Stimulated activated CD4-positive, alpha-beta T cell treated with anti-CD3 and anti-CD28 coated beads, Interleukin-4, amount 100 ng/mL, for 24 hours (primary cell): ENCODE measurements at places on chromosomes 16 and 17.

- no peak for DNase-seq
These were observed 157.5 kb upstream of the SOX9 start for GRCh38 chr17:71963351-71963750.

- DNase-seq: no peak
These were observed 240 bp downstream of the WBP2 start for GRCh38 chr17:75854881-75855309.

DNA sequence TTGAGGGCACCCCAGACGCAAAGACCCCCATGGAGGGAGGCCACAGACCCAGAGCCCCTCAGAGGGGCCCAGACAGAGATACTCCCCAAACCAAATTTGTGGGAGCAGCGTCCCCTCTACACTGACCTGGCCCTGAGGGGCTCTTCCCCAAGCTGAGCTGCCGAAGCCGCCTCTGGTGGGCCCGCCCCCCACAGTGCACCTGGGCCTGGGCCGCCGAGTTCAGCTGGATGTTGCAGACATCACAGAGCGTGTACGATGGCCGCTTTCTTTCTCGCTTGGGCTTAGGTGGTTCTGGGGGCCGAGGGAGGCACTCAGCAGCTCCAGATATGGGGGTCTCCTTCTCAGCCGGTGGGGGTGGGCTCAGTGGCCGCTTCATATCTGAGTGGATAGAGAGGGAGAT, 12.3 kb upstream of the C17orf113 start:
- DNase-seq: no peak

GRCh38 chr16:67146523-67147357, 4.1 kb downstream of the B3GNT9 start:
- DNase-seq: no peak

DNA sequence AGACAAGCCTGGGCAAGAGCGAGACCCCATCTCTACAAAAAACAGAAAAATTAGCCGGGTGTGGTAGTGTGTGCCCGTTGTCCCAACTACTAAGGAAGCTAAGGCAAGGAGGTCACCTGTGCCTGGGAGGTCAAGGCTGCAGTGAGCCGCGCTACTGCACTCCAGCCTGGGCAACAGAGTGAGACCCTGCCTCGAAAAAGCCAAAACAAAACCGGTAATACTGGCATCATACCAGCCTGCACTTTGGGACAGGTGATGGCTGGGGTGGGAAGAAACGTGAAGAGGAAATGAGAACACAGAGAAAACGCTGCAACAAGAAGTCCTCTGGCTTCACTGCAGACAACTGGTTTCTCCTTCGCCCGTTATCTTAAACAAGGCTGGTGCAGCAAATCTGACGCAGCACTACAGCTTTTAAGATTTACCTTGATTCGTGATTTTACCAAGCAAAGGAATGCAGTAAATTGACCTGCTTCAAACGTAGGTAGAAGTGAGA, 725 bp upstream of the CASC3 start:
- DNase-seq: no peak

- DNase-seq: no peak
These were observed 8.7 kb upstream of the ADAMTS18 start for GRCh38 chr16:77443357-77444146.

DNA sequence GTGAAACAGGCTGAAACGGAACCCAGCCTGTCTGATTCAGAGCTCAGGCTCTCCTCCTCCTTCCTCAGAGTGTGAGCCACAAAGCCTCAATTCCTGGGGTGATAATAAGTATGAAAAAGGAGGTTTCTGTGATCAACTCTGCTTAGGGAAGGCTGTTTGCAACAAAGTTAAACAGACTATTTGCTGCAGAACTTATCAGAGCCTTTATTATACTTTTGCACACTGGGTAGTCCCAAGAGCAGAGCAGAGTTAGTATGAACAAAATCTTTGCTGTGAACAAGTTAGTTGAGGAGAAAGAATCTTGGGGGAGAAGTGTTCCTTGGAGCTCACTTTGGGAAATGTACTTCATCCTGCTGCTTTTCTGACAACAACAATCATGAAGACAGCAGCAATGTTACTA, 67.4 kb downstream of the MRM1 start:
- DNase-seq: no peak

GRCh38 chr16:1815461-1815860, 11.2 kb downstream of the HAGH start:
- DNase-seq: no peak

GRCh38 chr17:73799781-73800627, 155.8 kb upstream of the SDK2 start:
- no peak for DNase-seq

GRCh38 chr16:82082543-82083244, 47.6 kb downstream of the HSD17B2 start:
- DNase-seq: no peak

GRCh38 chr17:79485991-79486390, 124.9 kb downstream of the RBFOX3 start:
- no peak for DNase-seq

- no peak for DNase-seq
These were observed 340.3 kb upstream of the TNRC6C start for GRCh38 chr17:77618173-77618572.

DNA sequence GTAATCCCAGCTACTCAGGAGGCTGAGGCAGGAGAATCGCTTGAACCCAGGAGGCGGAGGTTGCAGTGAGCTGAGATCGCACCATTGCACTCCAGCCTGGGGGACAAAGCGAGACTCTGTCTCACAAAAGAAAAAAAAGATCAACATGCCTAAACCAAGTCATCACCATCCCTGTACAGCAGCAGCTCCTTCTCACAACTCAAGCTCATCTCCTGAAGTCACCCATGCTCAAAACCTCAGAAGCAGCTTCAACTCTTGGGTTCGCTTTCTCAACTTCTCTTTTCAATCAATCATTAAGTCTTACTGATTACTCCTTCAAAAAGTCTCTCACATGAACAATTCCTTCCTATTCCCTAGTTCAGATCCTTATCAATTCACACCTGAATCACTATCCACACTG, 31.3 kb downstream of the PHLPP2 start:
- no peak for DNase-seq

DNA sequence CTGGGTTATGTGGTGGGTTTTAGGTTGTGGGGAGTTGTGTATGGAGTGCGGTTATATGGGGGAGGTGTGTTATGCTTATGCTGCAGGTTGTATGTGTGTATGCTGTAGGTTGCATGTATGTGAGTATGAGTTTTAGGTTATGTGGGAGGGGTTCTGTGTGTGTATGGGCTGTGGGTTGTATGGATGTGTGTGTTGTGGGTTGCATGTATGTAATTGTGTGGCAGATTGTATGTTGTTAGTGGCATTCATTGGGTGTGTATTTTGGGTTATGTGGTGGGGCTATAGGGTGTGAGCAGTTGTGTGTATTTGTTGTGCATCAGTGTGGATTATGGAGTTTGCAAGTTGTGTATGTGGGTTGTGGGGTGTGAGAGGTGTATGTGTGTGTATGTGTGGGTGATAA, 277.4 kb downstream of the NPIPA8 start:
- no peak for DNase-seq

DNA sequence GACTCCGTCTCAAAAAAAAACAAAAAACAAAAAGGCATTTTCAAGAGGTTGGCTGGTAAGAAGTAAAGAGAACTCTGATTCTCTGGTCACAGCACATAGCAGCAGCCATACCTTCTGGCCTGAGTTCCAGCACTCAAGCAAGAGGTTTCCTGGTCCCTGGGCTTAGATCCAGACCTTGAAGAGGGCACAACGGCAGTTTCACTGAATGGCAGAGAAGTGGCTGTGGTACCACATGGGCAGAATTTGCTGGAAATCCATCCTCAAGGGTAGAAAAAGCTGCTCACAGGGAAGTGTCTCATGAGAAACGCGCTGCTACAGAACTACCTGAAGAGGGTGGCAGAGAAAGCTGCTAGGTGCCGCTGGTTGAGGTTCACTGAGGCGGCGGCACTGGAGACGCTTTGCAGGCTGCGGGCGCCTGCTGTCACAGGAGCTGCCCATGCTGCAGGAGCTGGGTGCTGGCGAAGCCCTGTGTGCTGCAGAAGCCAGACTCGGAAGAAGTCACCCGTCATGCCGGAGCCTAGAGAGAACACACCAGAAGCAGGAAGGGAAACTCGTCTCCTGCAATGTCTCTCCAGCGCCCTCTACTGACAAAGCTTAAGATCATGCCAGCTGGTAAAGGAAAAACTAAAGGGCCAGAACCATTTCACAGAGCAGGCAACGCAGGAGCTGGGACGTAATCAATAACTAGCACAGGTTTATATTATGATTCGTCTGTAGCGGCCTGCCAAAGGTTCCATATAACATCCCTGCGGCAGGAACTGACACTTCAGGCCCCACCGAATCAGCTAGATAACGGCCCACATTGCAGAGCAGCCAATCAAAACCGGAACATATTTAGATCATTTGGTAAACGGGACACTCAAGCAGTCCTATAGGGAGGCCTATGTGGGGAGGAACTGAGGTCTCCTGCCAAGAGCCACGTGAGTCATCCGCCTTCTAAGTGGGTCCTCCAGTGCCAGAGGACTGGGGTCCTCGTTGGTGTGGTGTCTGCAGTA, 5.4 kb upstream of the ZNF213 start:
- peak; percentile 86 for DNase-seq

GRCh38 chr17:33375103-33375502, 82.0 kb upstream of the ASIC2 start:
- no peak for DNase-seq

GRCh38 chr17:80751070-80751945, 206.7 kb downstream of the RPTOR start:
- DNase-seq: no peak

- no peak for DNase-seq
These were observed 173.8 kb upstream of the CCL2 start for GRCh38 chr17:34081269-34081668.

DNA sequence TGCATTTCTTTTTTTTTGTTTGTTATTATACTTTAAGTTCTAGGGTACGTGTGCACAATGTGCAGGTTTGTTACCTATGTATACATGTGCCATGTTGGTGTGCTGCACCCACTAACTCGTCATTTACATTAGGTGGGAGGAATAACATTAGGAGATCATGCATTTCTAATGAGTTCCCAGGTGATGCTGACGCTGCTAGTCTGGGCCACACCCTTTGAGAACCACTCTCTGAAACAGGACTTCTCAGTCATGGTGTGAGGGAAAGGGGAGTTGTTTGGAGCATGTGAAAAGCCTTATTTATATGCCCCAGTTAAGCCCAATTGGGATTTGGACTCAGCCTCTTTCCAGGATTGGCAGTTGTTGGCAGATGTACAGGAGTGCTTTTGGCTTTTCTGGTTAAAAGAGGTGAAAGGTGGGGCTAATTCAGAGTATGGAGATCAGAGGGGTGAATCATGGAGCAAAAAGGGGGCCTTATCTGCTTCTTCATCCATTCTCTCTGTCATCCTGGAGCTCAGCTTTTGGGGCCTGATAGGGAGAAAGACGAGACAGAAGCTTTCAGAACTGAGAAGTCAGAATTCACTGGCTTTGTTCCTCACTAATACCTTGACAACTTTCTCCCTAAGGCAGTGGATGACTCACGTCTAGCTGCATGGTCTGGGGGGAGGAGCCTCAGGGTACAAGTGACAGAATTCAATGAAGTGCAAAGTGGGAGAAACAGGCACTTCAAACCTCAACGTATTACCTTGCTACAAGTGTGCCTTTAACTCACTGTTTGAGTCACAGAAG, 180.0 kb upstream of the CACNG3 start:
- DNase-seq: peak; percentile 21

DNA sequence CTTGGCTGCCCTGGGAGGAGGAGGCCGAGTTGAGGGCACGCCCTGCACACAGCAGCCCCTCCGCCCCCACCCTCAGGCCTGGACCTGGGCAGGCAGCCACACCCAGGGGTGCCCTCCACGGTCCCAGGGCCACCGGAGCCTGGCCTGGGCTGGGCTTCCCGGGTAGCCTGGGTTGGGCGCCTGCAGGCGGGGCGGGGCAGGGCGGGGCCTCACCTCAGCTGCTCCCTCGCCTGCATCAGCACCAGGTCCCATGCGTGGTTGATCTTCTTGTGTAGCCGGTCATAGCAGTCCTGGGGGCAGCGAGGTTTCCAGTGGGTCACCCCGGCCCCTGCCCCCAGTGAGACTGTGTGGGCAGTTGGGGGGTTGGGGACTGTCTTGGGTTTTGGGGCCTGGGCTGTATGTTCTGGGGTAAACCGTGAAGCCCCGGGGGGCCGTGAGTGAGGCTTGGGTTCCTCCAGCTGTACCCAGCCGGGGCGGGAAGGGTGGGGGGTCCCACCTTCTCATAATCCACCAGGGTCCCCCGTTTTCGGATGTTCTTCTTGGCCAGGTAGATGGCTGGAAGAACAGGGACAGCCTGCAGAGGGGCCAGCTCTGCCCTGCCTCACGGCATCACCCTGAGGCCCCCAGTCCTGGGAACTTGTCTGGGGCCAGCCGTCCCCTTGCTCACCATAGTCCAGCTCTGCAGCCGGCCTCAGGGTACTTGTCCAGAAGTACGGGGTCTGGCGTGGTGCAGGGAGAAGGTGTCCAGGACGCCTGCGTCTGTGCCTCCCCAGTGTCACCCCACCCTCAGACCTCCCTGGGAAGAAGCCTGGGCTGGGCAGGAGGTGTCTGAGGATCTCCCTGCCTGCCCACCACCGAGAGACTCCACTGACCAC, 2.0 kb downstream of the RGS11 start:
- DNase-seq: no peak

GRCh38 chr16:35910409-35910808, 2451.0 kb downstream of the TP53TG3F start:
- no peak for DNase-seq

DNA sequence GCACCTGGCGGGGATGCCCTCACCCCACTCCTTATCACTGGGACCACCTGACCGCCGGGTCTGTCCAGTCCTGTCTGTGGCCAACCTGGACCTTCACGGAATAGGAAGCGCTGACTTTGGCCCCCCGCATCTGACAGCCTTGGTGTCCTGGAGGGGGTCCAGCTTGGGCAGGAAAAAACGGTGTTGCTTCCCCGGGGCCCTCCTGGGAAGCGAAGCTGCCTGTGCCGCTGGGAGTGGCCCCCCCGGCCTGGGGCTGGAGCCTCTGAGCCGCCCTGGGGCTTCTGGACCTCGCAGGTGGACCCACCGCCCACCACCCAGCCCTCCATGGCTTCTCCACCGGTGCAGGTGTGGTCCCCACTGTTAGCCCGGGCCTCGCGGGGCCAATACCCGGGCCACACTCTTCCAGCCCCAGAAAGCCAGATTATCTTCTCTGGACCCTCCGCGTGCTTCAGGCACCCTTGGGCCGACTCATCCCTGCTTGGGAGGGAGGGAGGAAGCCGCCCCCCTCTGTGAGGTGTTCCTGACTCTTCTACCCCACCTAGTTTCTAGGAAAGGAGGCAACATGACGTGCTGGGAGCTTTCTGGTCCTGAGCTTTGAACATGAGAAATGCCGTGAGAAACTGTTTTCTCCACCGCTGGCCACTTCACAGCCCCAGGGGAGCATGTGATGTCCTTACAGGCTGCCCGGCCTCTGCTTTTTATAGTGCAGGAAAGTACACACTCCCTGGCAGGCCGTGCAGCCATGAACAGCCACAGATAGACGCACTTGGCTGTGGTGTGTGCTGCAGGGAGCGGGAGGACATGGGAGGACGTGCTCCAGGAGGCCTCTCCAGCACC, 1.1 kb downstream of the C1QTNF1 start:
- no peak for DNase-seq
